Stimulated activated CD4-positive, alpha-beta T cell treated with anti-CD3 and anti-CD28 coated beads, TNF-alpha, amount 100 ng/mL, for 1 hour (primary cell): ENCODE measurements at places on chromosomes 3 and 15.

- no peak for DNase-seq
Observed at GRCh38 chr15:23797747-23798446, 110.8 kb upstream of the NDN start.

DNA sequence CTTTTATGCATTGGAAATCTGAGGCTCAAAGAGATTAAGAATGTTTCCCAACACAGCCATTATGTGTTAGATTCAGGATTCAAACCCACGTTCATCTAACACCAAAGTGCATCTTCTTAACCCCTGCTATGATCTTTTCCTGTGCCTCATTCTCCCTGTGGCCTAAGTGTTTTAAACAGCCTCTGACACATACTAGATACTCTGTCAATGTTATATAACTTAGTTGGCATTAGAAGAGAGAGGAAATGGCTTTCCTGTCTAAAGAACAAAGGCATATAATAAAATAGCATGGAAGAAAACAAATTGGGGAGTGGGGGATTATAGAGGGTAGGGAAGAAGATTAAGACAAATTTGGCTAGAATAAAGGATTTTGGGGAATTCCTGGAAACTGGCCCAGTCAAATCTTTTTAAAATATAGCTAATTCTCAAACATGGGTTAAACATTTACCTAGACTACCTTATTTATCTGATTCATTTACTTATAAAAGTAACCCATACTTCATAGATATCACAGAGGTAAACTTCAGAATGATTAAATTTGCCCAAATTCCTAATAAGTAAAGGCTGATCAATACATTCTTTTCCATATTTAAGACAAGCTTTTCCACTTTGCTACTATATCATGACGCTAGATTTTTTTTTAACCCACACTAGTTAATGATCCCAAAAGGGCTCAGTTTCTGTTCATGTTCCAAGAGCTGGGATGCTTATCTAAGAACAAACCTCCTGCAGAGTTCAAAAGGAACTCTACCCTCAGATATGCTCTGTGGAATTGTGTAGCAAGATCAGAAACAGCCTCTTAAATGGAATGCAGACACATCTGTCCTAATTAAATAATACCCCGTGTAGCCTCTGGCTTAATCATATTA lies 122.9 kb upstream of the PTPRG start:
- no peak for DNase-seq

GRCh38 chr3:100165926-100166550 lies 51.7 kb upstream of the FILIP1L start:
- DNase-seq = no peak

GRCh38 chr15:79381593-79381992 lies 50.5 kb upstream of the MINAR1 start:
- DNase-seq = no peak

GRCh38 chr3:97934980-97935695 lies 37.1 kb downstream of the RIOX2 start:
- no peak for DNase-seq
